GM19239 (cell line): ENCODE measurements at places on chromosomes 1 and 21.

GRCh38 chr1:181482521-181483284 lies 614 bp upstream of the CACNA1E start:
- peak; percentile 51 for DNase-seq

DNA sequence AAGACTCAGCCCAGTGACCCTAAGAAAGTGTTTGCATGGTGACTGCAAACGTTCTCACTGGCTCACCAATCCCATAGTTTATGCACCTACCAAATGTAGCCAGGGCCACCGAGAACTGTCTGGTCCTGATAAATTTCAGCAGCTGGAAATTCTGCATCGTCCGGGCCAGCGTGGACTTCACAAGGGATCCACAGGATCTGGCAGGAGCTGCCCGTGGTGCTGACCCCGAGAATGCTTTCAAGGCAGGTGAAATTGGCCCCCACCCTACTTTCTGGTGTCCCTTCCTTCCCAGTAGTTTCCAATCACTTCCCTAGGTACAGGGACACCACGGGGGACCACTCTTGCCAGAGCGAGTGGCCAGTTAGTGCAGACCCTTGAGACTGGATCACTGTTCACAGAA lies 26.2 kb downstream of the UBASH3A start:
- DNase-seq, result no peak

DNA sequence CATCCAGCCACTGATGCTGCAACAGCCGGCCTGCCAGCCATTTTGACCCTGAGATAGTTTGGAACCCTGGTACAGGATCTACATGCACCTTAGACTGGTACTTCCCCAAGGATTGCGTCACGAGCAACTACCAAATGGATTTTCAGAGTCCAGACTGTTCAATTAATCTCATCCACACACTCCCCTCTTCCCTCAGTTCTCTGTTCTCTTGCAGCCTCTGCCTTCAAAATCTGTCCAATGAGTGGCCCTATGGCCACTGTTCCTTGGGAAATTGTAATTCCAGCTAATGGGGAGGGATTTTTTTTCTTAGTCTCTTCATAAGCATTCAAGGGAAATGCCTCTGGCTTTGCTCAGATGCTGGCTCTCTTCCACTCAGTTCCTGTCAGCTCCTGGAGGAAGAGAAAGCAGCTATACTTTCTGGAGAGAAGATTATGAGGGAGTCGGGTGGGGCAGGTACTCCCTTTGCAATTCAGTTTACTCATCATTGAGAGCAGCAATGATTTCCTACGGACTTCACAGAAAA lies 19.8 kb upstream of the UAP1 start:
- no peak for DNase-seq

- no peak for DNase-seq
Observed at GRCh38 chr21:42068256-42068545, 2.9 kb upstream of the UMODL1 start.

- DNase-seq, result no peak
Observed at GRCh38 chr1:110218739-110219138, 8.6 kb downstream of the KCNC4 start.

DNA sequence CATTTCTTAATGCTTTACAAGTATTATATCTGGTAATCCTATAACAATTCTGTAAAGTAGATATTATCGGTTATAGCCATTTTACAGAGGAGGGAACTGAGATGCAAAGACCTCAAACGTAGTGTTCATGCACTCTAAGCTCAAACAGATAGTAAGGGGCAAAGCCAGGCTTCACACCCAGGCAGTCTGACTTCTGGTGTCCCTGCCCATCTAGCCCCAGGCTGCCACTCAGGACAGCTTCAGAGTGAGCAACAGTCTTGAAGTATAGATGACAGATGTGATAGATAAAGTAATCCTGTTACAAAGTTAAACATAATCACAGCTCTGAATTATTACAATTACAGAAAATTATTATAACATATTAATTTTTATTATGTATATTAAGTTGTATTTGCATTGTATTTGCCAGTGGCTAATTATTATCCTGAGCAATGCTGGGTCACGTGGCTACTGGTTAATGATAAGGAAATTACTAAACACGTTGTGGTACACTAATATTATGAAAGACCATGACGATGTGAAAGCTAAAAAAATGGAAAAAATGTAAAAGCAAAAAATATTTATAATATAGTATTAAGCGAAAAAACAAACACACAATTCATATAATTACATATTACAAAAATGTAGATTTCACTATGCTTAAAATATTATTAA lies 6.1 kb upstream of the TRAF3IP3 start:
- no peak for DNase-seq

- DNase-seq, result no peak
Observed at GRCh38 chr21:29647353-29647781, 292.4 kb downstream of the GRIK1 start.

- DNase-seq, result no peak
Observed at GRCh38 chr1:107010582-107010981, 45.9 kb upstream of the PRMT6 start.

DNA sequence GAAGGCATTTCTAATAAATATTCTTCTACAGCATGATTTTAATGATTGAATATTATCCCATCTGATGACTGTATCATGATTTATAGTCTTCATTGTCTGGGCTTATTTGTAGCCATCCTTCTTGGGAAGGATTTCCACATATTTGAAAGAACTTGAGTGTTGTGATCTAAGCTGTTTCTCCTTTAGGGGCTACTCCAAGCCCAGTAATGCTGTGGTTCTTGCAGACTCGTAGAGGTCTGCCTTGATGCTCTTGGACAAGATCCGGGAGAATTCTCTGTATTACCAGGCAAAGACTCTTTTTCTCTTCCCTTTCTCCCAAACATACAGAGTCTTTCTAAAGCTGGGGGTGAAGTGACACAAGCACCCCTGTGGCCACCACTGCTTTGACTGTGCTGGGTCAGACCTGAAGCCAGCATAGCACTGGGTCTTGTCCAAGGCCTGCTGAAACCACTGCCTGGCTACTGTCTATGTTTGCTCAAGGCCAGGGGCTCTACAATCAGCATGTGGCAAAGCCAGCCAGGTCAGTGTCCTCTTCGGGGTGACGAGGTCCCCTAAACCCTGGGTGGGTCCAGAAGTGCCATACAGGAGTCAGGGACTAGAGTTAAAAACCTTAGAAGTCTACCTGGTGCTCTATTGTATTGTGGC lies 107.4 kb downstream of the GIPC2 start:
- DNase-seq, result no peak

DNA sequence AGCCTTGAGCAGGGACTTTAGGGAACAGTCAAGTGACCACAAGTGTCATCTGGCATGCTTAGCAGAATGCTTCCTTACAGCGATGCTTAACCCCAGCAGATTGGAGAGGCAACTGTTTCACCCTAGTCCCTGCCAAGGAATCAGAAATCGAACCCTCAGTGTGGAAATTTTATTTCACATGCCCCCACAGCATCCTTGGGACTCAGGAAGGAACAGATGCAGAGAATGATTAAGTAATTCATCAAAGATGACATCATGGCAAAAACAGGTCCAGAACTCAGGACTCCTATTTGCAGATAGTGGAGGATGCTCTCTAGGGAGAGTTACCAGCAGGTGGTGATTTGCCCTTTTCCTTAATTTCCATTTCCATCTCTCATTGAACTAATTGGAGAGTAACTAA lies 333.0 kb upstream of the KAZN start:
- no peak for DNase-seq

DNA sequence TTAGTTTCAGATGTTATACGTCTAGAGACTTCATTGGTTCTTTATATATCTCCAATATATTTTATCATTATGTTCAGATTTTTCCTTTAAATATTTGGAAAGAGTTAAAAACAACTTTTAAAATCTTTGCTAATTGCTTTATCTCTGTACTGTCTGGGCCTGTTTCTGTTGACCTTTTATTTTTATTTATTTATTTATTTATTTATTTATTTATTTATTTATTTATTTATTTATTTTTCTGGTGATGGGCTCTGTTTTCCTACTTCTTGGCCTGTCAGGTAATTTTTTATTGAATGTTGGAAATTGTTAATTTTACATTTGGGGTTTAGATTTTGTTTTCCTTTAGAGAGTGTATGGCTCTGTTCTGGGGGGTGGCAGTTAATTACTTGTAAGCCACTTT lies 279.7 kb upstream of the KAZN start:
- DNase-seq, result no peak

- peak; percentile 75 for DNase-seq
Observed at GRCh38 chr1:235093696-235094592, 34.7 kb downstream of the TOMM20 start.

DNA sequence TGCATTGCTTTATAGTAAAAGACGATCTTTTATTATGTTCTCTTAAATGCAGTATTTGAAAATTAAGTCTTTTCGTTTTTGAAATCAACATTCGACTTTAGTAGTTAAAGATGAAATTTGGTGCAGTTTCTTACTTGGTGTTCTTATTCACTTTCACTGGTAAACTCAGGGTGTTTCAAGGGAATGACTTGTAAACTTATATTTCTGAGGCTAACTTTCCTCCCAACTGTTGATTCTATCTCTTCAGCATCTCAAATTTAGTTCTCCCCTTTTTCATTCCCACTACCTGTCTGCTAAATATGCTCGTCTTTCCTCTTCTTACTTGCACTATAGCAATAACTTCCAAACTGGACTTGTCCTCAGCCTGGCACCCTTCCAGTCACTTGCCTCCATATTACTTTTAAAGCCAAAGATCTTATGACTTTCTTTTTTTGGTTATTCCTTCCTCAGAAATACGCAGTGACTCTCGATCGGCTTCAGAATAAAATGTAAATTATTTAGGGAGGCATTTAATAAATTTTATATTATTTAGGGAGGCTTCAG lies 988 bp downstream of the SLC35A3 start:
- DNase-seq, result no peak

DNA sequence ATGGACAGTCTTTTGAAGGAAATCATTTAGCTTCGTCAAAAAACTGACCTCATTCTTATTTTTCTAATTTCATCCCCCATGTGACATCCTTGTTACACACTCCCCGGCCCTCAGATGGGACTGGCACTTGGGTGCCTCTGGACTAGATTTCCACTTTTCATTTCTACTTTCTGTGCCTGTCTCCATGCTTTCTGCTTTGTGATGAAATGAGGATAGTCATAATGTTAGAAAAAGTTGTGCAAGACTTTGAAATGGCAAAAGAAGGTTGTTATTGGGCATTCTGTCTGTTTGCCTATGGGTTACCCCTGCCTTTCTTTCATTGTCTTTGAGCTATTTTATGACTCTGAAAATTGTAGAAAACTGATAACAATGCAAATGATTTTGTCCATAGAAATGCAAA lies 54.9 kb downstream of the MDM4 start:
- no peak for DNase-seq

- no peak for DNase-seq
Observed at GRCh38 chr1:111174070-111174469, 26.4 kb downstream of the DENND2D start.

- DNase-seq, result no peak
Observed at GRCh38 chr1:152959801-152960451, 10.5 kb upstream of the SPRR4 start.

GRCh38 chr1:2472109-2472508 lies 4.0 kb upstream of the PLCH2 start:
- DNase-seq, result no peak

DNA sequence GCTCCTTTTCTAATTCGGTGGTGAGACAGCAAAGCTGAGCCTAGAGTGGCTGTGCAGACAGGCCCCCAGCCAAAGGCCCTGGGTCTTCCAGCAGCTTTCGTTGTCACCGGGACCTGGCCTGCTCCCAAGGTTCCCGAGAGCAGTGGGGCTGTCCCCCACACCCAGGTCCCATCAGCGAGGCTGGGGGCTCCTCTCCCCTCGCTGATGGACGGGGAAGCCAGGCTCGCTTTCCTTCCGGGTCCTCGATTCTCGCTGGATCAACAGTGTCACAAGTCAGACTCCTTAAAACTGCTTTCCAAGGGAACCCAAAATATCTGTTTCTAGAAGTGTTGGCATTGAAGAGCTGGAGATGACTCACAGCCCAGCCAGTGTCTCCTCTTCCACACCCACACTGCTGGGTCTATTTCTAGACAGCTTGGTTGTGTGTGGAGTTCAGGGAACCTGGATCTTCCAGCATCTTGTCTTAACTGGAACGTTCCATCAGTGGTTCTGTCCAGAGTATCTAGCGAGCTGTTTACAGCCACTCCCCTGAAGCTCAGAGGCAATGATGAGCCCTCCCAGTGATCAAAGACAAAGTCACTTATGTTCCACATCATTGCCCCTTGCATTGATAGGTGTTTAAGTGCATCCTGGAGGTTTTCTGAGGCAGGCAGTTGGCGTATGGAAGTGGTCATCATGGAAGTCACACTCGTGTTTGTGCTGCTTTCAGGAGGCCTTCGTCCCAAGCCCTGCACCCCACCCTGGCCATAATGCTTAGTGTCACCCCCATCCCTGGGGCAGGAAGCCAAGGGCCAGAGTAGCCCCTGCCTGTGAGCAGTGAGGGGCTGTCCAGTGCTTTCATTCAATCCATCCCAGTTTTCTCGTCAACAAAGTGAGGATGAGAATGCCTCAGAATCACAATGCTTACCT lies 35.2 kb downstream of the RRP1 start:
- no peak for DNase-seq

DNA sequence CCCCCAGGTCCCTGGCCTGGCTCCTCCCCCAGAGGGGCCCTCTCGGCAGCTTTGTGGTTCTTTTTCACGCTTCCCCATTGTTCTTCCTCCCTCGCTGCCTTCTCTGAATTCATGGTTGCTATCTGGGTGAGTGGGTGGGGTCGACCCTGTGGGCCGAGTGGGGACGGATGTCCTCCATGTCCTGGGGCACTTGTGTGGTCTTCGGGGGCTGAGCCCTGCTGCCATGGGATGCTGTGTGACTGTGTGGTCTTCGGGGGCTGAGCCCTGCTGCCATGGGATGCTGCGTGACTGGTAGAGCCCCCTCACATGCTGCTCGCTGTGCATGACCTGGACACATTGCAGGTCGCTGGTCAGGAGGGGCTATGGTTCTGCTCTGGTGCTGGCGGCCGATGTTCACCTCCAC lies 21.6 kb upstream of the DIP2A start:
- DNase-seq, result no peak

GRCh38 chr21:36647279-36648093 lies 51.4 kb upstream of the SIM2 start:
- no peak for DNase-seq

DNA sequence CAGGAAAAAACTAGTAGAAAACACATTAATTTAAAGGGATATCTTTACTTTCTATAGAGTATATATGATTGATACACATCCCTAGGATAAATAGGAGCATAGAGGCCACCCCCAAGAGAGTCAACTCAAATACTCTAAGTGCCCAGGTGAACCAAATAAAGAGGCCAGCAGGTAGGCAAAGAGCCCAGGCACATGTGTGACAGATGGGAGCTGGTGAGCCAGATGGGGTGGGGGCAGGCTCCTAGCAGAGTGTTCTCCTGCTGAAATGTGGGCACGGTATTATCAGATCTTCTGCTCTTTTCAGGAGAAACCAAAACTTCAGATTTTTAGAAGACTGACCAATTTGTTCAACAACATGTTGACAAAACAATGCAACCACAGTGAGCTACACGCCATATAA lies 333.4 kb upstream of the PKN2 start:
- no peak for DNase-seq

- DNase-seq, result no peak
Observed at GRCh38 chr1:185157599-185158412, 839 bp downstream of the SWT1 start.

DNA sequence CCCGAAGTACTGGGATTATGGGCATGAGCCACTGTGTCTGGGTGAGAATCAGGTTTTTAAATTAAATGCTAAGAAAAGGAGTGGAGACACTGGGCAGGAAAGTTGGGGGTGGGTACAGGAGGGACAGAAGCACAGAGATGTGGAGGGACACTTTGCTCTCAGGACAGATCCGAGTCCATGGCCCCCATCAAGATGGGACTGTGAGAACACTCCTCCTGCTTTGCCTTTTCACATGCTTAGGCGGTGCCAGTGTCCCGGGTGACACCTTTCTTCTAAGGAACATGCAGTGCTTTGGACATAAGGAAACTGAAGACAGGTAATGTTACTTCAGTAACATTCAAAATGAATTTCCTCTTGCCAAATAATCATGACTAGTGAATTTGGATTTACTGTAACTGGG lies 16.7 kb downstream of the SLC25A33 start:
- DNase-seq, result no peak
